ENCODE measurements at places on chromosomes 2 and 18.

DNA sequence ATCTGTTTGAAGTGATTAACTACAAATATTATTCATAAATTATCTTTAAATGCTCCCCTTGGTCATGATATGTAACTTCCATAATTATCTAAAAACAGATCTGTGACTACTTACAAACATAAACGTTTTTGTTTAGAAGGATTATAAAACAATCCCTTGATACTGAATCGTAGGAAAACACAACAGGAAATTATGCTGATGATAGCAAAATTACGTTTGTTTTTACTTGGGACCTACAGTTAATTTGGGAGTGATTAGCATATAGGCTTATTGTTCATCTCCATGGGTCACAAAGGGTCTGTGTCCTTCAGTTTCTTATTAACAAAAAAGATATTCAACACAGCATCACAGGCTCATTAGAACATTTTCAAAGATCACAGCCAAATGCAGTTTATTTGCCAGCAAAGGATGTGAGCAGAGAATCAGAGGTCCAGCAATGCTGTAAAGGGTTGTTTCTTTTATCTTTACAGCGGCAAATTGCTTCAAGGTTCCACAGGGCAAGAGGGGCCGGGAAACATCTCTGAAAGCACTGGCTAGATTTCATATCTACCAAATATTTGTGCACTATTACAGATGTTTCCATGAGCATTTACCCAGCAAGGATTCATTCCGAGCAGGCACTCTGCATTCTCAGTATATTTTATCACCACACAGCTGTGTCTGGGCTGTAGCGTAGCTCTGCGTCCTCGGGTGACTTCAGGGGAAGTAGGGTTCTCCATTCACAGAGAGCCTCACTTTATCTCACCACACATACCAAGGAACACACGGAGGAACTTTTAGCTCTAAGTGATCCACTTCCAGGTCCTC is 4.1 kb downstream of the CCDC195 start:
- no peak for DNase-seq

DNA sequence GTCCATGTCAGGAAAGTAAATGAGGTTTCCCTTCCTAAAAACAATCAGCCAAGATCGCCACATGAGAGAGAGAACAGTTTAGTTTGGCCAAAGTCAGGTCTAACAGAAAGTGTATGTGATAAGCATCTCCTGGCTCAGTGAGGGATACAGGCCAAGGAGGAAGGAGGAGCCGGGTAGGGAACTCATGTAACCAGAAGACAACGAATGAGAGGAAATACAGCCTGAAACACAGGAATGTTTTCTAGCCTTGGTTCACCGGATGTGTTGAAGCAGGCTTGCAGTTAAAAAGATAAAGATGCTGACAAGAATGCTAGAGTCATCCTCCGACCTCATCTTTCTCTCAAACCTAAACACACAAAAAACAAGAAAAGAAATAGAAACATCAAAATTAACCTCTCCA is 283.9 kb upstream of the SIX2 start:
- no peak for DNase-seq

- no peak for DNase-seq
These were observed 20.2 kb upstream of the PAX3 start for GRCh38 chr2:222318712-222319585.

DNA sequence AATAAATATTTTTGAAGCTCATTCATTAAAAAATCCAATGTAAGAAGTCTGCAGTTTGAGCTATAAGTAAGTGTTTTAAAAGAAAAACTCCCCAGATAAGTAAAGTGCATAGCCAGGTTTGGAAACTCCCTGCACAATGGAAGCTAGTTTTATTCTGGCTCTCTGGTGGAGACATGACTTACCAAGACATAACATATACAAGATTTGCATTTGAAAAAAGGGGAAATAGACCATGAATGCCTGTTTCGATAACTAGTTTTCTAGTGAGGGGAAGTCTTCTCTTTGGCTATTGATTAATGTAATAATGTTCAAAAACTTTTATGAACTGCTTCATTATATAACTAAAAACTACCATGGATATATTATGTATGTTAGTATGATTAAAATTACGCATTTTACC is 435.2 kb downstream of the ARHGAP15 start:
- DNase-seq, result no peak

GRCh38 chr2:201909961-201910361 is 103.6 kb downstream of the CDK15 start:
- DNase-seq, result no peak

- DNase-seq, result no peak
These were observed 25.2 kb downstream of the MOCOS start for GRCh38 chr18:36212301-36213171.

GRCh38 chr2:99562516-99562915 is 72.7 kb upstream of the REV1 start:
- DNase-seq, result no peak

DNA sequence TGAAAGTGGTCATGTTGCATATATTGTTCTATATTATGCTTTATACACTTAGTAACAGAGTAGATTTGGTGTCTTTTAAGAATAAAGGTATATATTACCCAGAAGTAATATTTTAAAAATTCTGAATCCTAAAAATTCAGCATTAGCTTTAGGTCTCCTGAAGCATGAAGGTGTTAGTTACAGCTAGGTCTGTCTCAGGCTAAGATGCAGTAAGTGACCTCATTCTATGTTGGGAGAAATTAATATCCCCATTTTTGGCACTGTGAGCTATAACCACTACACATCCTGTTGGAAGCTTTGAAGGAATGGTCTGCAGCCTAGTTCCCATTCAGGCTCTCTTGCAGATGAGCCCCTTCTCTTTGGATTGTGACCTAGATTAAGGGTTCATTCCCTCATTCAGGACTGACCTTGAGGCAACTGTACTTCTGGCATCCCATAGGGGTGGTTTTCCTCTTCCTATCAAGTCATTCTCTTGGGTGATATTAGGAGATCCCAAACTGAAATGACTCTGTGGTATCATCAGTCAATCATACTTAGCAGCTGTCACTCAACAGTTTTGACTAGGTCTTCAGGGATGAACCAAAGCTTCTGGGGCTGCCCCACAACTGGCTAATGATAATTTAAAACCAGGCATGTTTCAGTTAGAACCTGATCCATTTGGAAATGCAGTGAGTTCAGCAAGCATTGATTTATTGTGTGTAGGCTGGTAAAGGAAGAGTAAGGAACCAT is 117.7 kb downstream of the GPD2 start:
- no peak for DNase-seq

DNA sequence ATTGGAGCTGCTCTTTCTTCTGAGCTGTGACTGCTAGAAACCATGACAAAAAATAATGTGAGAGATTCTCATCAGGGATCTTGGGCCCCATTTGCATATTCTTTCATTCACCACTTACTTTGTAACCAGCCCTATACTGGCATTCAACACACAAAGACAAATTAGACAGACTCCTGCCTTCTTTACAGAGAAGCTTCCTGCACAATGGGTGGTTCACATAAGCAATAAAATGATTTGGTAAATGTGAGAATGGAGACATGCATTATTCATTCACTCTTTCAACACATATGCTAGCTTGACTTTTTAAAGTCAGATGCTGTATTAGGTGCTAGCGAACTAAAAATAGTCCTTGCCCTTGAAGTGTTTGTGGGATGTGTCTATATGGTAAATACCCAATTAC is 174.4 kb downstream of the NCKAP5 start:
- no peak for DNase-seq

- no peak for DNase-seq
These were observed 41.6 kb downstream of the LAMA3 start for GRCh38 chr18:23730857-23731256.

GRCh38 chr2:170501421-170502043 is 213.6 kb upstream of the SP5 start:
- no peak for DNase-seq

DNA sequence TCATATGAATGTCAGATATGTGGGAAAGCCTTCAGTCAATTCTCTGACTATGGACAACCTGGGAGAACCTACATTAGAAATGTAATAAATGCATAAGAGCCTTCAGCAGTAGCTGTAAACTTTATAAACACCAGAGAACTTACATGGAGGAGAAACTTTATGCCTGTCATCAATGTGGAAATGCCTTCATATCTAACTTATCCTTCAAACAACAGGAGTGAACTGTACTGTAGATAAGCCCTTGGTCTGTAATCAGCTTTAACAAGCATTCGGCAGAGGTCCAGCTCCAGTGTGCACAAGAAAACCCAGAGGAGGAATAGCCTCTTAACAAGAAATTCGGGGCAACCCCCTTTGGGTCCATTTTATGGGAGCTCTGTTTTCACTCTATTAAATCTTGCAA is 14.8 kb upstream of the UXS1 start:
- DNase-seq, result no peak

- DNase-seq, result no peak
These were observed 274.9 kb upstream of the FANCL start for GRCh38 chr2:58515827-58516573.

DNA sequence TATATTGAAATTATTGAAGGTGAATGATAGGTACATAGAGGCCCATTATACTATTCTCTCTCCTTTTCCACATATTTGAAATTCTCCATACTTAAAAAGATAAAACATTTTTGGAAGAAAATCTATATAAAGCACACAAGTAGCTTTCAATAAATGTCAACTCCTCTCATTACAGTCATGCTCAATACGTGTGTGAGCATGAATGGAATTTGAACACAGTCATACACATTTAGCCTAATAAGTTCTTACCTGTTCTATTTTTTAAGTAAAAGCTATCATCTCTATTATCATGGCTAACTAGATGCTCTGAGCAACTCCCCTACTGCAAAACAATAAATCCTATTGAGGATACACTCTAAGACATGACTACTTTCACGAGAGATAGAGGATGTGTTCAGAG is 41.9 kb upstream of the SPATS2L start:
- DNase-seq, result no peak

DNA sequence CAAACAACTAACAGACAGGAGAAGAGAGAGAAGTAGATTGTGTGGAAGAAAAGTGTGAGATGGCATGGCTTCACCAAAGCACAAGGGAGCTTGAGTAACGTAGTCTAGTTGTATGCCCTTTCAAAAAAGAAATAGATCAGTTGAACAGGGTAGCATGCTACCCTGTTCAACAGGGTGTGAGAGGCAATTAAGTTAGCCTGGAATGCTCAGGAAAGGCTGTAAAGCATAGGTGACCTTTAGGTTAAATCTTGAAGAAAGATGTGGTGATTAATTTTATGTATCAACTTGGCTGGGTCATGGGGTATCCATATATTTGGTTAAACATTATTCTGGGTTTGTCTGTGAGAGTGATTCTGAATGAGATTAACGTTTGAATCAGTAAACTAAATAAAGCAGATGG is 61.8 kb upstream of the ZC3H15 start:
- no peak for DNase-seq

- DNase-seq, result no peak
These were observed 1321.2 kb downstream of the DPP10 start for GRCh38 chr2:115763601-115764000.

DNA sequence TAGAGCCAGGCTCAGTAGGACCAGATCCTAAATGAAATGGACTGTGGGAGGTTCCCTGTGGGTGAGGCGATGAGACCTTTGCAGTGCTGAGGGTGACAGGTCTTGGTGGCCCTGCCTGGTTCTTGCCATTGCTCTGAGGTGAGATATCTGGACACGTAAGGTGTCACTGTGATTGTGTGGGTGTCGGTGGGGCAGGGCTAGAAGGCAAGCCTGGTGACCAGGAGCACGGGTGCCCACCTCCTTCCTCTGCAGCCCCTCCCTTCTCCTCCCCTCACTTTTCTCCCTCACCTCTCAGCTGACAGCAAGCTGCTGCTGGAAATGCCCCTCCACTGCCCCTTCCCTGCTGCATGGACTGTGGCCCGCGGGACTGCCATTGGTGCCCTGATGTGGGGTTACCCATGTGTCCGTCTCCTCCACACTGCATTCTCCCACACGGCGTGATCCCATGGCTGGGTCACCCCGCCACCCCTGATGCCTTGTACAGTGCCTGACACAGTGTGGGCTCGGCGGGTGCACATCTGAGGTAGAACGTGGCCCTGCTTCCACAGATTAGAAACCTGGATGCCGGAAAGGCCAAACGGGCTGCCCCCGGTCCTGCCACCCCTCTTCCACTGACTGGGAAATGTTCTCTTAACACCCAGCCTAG is 55.6 kb upstream of the FOSL2 start:
- DNase-seq, result no peak

DNA sequence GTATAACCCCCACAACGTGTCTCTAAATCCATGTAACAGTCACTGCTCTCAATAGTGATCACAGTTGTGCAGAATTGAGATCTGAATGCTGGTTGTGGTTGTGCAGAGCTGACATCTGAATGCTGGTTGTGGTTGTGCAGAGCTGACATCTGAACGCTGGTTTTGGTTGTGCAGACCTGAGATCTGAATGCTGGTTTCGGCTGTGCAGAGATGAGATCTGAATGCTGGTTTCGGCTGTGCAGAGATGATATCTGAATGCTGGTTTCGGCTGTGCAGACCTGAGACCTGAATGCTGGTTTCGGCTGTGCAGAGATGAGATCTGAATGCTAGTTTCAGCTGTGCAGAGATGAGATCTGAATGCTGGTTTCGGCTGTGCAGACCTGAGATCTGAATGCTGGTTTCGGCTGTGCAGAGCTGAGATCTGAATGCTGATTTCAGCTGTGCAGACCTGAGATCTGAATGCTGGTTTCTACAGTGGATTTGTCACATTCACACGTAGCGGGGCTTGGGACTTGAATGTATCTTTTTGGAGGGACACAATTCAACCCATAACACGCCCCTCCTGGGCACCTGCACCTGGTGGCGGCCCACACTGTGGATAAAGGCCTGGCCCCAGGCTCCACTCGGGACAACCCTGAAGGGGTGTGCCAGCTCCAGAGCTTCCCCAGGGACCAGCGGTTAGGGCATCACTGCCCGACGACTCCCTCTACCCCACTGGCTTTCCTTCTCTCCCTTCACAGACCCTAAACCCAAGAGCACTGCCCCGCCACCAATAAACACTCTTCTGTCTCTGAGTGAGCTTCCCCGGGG is 51.1 kb upstream of the SLC66A3 start:
- DNase-seq, result no peak

DNA sequence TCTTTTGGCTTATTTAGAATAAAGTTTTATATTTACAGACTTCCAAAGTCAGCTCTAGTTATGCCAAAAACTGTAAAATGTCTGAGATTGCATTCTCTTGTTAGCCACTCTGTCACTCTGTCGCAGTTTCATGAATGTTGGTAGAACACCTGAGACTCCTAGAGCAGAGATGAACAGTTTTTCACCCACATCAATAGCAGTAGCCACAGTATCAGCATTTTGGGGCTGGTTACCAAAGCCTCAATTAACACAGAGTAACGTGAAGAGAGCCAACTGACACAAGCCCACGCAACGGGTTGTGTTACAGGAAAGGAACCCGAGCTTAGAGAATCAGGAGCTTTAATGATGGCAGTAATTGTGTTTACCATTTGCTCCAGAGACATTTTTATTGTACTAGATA is 443.0 kb upstream of the SLC39A10 start:
- DNase-seq, result no peak

GRCh38 chr18:9643549-9643948 is 29.2 kb upstream of the PPP4R1 start:
- no peak for DNase-seq
